CD4-positive, alpha-beta T cell treated with Interleukin-17A for 4 hours (primary cell): ENCODE measurements at places on chromosomes 3 and 15.

GRCh38 chr3:58104712-58105111, 96.5 kb downstream of the FLNB start:
- no peak for DNase-seq

DNA sequence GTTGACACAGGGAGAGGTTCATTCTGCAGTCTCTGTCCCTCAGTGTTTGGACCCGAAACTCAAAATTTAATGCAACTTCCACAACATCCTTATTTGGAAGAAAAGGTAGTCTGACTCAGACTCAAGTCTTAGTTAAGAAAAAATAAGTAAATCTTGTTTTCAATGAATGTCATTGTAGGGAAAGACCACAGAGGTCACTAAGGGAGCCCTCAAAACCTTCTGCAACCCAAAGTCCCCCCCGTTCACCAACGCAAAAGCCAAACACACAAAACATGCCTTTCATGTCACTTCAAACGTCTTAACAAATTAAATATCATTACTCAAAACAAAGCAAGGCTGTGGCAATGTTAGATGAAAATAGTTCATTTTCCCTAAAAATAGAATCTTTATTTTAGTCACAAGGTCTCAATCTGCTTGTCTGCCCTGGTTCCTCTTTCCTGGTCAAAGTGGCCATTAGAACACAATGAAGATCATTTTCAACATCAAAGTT, 20.9 kb upstream of the SSUH2 start:
- DNase-seq, result no peak

GRCh38 chr15:58058729-58059128, 6.8 kb downstream of the ALDH1A2 start:
- no peak for DNase-seq

GRCh38 chr3:48301800-48302166, 31.7 kb downstream of the SPINK8 start:
- DNase-seq, result peak; percentile 22

DNA sequence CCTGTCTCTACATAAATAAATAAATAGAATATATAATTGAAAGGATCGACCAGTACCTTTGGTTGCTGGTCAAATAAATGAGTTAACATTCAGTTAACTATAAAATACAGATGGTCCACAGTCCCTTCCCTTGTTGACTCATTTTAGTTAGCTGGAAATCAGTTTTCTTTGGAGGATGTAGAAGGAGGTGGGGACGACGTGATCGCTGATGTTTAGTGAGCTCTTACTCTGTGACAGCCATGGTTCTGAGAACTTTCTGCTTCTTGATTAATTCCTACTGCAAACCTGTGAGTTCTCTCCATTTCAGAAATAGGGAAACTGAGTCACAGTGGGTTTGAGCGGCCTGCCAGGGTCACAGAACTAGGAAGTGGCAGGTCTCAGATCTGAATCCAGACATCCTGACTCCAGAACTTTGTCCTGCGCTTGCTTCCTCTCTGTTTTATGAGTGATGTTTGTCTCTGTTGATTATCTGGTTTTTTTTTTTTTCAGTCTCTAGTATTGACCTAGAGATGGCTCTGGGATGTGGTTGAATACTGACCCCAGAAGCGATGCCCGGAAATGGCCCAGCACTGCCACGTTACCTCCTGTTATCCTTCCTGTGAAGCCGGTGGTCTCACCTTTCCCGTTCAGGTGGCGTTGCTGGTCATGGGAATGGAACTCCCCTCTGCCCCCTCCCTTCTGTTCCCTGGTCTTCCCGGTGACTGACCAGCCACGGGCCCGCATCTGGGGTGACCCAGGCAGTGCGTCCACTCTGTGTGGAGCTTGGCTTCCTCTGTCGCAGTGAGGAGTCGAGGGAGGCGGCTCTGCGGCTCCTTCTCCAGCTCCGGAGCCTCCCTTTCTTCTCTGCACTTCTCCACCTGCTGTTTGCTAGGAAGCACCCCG, 18.2 kb downstream of the SYNM start:
- DNase-seq, result no peak

DNA sequence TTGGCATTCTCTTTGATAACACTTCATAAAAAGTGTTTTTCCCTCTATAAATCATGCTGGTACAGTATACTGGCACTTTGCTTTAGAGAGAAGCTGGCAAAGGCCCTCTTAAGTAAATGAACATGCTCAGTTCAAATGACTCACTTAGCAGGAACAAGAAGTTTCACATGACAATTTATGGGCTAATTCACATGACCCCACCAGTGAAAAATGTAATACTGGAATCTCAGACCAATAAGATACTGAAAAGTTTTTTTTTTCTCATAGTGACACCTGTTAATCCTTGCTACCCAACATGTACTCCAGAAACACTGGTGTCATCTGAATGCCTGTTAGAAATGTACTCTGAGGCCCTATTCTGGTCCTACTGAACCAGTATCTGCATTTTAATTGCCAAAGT, 13.9 kb downstream of the BTBD1 start:
- DNase-seq, result no peak

DNA sequence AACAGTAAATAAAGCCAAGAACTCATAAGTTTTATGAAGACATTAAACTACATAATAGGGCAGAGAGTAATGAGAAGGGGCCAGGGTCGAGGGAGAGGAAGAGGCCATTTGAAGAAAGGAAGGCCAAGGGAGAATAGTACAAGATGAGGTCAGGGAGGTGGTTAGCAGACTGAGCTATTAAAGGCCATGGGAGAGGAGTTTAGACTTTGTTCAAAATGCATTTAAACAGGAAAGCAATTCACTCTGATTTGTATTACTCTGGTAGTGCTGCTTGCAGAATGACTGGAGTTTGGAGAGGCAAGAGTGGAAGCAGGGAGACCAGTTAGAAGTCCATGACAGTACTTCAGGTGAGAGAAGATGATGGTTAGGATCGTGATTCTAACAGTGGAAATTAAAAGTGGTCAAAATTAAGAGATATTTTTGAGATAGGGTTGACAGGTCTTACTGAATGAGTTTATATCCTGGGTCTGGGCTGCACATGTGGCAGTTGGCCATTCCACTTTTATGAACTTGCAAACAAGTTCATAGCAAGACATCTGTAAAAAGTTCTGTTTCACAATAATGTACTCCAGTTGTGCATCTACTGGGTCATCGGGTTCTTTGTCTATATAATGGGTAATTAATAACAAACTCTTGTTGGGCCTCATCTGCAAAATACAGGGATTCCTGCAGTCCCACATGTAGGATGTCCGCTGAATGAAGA, 16.3 kb downstream of the PPP2R3A start:
- DNase-seq, result no peak

- no peak for DNase-seq
Measured at GRCh38 chr15:59053482-59053881, 51.5 kb upstream of the CCNB2 start.

GRCh38 chr15:89858661-89859458, 34.9 kb downstream of the AP3S2 start:
- no peak for DNase-seq

DNA sequence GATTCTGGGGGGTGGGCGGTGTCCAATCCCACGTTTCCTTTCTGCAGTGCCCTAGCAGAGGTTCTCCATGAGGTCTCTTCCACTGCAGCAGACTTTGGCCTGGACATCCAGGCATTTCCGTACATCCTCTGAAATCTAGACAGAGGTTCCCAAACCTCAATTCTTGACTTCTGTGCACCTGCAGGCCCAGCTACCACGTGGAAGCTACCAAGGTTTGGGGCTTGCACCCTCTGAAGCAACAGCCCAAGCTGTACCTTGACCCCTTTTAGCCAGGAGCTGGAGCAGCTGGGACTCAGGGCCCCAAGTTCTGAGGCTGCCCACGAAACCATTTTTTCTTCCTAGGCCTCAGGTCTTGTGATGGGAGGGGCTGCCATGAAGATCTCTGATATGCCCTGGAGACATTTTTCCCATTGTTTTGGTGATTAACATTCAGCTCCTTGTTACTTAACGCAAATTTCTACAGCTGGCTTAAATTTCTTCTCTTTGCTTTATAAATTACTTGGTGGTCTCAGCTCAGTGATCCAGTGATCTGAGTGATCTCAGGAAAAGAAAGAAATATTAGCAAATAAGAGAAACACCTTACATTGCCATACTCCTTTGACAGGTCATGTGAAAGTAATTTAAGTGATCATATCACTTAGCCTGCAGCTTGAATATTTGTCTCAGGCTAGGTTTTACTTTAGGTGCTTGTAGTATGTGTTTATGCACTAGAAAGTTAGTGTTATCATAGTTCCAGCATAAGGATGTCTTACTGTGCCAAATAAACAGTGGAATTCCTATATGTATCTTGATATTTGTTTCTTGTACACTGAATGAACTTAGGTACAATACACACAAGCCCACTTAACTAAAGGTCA, 3.0 kb downstream of the SNAP23 start:
- no peak for DNase-seq

DNA sequence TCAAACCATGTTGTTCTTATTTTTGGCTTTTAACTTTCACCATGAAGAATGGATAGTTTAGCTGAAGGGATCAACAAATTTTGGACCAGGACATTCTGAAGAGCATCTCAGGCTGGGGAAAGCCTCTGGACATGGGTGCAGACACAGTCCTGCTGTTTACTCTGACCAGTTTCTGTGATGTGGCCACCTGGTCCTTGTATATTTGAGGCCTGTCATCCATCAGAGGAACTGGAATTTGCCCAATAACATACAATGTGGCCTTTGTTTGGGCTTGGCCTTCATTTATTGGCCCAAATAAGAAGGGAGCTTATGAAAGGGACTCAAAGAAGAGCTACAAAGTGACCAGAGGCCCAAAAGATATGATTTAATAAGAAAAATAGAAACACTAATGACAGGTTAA, 127.9 kb downstream of the MYRIP start:
- no peak for DNase-seq

- no peak for DNase-seq
Measured at GRCh38 chr3:104596054-104596453, 770.7 kb upstream of the ALCAM start.

DNA sequence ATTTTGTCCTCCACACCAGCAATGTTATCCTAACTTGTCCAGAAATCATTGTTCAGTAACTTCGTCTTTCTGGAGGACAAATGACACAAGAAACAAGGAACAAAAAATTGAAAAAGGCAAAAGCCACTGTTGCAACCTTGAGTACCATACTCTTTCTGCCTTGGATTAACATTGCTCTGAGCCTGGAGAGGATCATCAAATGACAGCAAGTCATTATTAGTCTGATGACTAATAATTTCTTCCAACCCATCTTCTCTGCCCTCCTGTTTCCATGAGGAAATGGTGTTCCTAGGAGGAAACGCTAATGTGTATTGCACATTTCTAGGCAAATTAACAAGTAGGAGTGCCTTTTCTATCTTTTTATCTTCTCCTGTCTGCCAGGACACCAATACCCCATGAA, 153.9 kb downstream of the PCCB start:
- no peak for DNase-seq

DNA sequence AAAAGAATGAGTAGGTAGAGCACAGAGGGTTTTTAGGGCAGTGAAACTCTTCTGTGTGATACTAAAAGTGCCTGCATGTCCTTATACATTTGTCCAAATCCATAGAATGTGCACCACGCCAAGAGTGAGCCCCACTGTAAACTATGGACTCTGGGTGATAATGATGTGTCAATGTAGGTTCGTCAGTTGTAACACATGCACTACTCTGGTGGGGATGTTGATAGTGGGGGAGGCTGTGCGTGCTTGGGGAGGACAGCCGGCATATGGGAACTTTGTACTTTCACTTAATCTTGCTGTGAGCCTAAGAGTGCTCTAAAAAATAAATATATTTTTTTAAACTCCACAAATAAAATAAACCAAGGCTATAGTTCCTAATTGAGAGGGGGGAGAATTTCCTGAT, 319.2 kb downstream of the SHQ1 start:
- DNase-seq, result no peak

DNA sequence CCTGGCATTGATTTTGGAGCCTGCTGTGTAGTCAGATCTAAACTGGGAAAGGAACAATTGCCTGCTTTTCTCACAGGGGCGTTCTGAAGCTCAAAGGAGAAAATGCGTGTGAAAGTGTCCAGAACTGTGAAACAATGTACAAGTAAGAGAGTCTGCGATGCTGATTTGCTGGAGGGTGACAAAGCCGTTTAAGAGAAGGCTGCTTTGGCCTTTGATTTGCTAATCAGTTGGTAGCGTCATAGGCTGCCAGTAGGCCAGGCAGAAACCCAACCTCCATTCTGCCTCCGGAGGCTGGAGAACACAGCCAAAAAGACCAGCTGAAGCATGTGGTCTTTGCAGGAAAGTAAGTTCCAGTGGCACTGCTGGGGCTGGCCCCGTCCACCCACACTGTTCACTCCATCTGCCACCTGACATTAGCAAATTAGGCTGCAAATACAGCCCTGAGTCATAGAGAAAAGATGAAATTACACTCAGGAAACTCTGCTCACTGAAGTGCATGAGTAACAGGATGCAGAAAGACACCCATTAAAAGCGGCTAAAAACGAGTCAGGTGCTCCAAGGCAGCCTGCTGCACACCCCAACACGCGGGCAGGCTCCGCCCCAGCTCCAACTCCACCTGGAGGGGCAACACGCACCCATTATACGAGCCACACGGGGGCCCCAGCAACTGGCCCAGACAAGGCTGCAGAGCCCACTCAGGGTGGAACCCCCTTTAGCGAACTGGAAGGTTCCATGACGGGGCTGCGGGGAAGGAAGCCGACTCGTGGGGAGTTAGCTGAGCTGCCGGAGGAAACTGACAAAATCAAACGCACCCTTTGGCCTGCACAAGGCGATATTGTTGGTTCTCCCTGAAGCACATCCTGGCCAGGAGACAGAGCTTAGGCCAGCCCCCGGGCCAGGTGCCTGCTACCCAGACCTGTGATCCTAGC, 31.6 kb downstream of the ZDHHC19 start:
- peak; percentile 90 for DNase-seq

DNA sequence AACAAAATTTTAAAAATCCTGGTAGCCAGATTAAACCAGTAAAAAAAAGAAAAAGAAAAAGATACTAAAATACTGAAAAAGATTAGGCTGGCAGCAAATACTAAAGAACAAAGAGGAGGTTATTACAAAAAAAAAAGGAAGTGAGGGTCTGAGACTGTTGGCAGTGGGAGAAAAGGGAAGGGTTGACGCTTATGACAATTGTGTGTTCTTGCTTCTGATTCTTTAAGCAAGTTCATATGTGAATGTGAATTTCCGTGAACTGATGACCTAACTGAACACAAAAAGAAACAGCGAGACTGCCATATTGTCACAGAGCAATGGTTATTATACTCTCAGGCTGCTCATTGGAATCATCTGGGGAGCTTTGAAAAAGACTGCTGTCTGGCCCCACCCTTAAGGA, 56.5 kb downstream of the ATP13A4 start:
- no peak for DNase-seq
